ENCODE measurements at places on chromosomes 2 and 18. TPM values are rescaled to one million over a fixed set of nuclear protein-coding genes. Genes with fewer than 3 reads are reported as not detected.
A peak's percentile ranks its signal among the peaks of the same experiment; 100 is the strongest.

DNA sequence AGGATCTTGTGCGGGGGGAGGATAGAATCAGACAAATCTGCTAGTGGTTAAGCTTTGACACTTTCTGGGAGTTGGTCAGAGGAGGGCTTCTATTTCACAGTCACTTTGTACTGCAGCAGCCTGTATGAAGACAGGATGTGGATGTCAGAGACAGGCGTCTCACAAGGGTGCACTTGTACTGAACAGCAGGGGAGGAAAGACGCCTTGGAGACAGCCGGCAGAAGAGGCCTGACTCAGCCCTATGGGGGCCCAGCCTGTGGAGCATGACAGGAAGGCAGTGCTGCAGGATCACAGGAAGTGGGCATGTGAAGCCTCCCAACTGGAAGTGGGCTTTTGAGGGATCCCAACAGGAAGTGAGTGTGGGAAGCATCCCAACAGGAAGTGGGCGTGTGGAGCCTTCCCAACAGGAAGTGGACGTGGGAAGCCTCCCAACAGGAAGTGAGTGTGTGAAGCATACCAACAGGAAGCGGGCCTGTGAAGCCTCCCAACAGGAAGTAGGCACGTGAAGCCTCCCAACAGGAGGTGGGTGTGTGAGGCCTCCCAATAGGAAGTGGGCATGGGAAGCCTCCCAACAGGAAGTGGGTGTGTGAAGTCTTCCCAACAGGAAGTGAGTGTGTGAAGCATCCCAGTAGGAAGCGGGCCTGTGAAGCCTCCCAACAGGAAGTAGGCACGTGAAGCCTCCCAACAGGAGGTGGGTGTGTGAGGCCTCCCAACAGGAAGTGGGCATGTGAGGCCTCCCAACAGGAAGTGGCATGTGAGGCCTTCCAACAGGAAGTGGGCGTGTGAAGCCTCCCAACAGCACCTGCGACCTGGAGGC lies 212.3 kb downstream of the SNTG2 start:
- DNase-seq: peak; percentile 71
- H3K4me1 ChIP-seq: peaks cover 11% of the 10 kb centered on the region
- H3K27me3 ChIP-seq: no peaks in the 10 kb centered on the region

- peaks cover under 1% of the 10 kb centered on the region for H3K27me3 ChIP-seq
- no peak overlapping the region for H3K27ac ChIP-seq
- no peaks in the 10 kb centered on the region for H3K4me1 ChIP-seq
- H3K4me3 ChIP-seq: no peak overlapping the region
- no peaks in the 10 kb centered on the region for H3K36me3 ChIP-seq
These were observed 65.3 kb downstream of the C1D start for GRCh38 chr2:67997528-67997900.

- no peak overlapping the region for H3K4me3 ChIP-seq
- no peaks in the 10 kb centered on the region for H3K36me3 ChIP-seq
- H3K4me1 ChIP-seq: no peaks in the 10 kb centered on the region
- no peak for DNase-seq
These were observed 205.4 kb downstream of the PPP1R1C start for GRCh38 chr2:182191061-182191460.

Gene THSD7B
- not detected for total RNA-seq

Gene FBXO15
- total RNA-seq: 1.2 TPM

GRCh38 chr2:46338674-46339073 lies 41.5 kb downstream of the EPAS1 start:
- no peaks in the 10 kb centered on the region for H3K36me3 ChIP-seq
- H3K27ac ChIP-seq: no peak overlapping the region
- H3K27me3 ChIP-seq: peaks cover 30% of the 10 kb centered on the region
- DNase-seq: no peak
- H3K4me1 ChIP-seq: peaks cover 22% of the 10 kb centered on the region

Gene ACMSD
- not detected for total RNA-seq

Gene SLC11A1
- total RNA-seq: 0.19 TPM

- no peaks in the 10 kb centered on the region for H3K36me3 ChIP-seq
- no peaks in the 10 kb centered on the region for H3K27me3 ChIP-seq
- H3K4me3 ChIP-seq: no peak overlapping the region
- H3K27ac ChIP-seq: no peak overlapping the region
- no peaks in the 10 kb centered on the region for H3K4me1 ChIP-seq
- no peak for DNase-seq
These were observed 22.1 kb upstream of the TEX51 start for GRCh38 chr2:126876631-126877030.

- H3K27ac ChIP-seq: no peak overlapping the region
- no peaks in the 10 kb centered on the region for H3K36me3 ChIP-seq
- no peak overlapping the region for H3K4me3 ChIP-seq
- peaks cover 33% of the 10 kb centered on the region for H3K27me3 ChIP-seq
- peaks cover 7% of the 10 kb centered on the region for H3K4me1 ChIP-seq
These were observed 232.9 kb upstream of the ID2 start for GRCh38 chr2:8448824-8449556.

Gene HOXD10
- not detected for total RNA-seq

- H3K4me1 ChIP-seq: peaks cover 53% of the 10 kb centered on the region
- peak overlapping the region; percentile 96 for H3K27ac ChIP-seq
- peaks cover 5% of the 10 kb centered on the region for H3K36me3 ChIP-seq
- peak overlapping the region; percentile 82 for H3K4me3 ChIP-seq
- H3K27me3 ChIP-seq: no peaks in the 10 kb centered on the region
These were observed 12.4 kb upstream of the ANKRD44 start for GRCh38 chr2:197322724-197323720.

DNA sequence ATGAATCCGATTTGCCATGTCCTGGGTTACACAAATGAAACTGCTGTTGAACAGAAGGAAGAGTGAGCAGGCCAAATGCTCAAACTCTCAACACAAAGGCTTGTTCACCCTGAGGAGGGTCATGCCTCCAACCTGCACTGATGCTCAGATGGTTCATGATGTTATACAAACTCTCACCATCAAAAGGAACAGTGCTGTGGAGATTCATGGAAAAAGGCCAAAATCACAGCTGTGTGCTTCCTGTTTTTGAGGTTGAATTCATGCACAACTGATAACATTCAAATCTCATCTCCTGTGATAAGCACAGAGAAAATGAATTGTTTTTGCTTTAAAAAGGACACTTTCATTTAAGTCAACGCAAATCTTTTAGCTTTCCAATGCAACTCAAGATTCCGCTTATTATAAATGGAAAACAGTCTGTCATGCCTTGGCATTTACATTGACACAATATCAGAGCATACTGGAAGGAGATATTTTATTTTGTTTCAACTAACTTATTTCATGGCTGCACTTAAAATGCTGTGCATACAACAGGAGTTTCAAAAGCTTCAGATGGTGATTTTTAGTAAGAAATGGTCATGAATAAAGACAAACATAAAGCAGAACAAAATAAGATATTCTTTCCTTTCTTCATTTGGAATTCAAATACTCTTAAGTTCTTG lies 22.2 kb upstream of the TTN start:
- DNase-seq: no peak
- H3K27ac ChIP-seq: no peak overlapping the region
- H3K4me3 ChIP-seq: no peak overlapping the region
- H3K36me3 ChIP-seq: peaks cover 3% of the 10 kb centered on the region
- H3K27me3 ChIP-seq: no peaks in the 10 kb centered on the region

GRCh38 chr2:174153757-174154680 lies 94.3 kb downstream of the OLA1 start:
- DNase-seq: no peak
- no peaks in the 10 kb centered on the region for H3K27me3 ChIP-seq
- H3K4me3 ChIP-seq: no peak overlapping the region
- peaks cover 9% of the 10 kb centered on the region for H3K36me3 ChIP-seq

DNA sequence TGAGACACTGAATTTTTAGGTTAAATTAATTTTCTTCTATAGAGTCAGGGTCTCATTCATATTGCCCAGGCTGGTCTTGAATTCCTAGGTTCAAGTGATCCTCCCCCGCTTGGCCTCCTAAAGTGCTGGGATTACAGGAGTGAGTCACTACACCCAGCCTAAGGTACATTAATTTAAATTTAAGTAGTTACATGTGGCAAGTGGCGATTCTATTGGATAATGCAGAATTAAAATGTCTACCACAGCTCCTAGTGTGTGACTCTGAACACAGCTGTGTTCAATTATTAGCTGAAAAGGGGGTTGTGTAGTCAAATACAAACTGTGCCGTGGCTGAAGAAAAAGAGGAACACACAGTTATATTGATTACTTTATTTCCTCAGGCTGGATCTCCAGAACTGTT lies 2.2 kb upstream of the CAD start:
- H3K27me3 ChIP-seq: no peaks in the 10 kb centered on the region
- H3K36me3 ChIP-seq: peaks cover 55% of the 10 kb centered on the region
- DNase-seq: no peak

DNA sequence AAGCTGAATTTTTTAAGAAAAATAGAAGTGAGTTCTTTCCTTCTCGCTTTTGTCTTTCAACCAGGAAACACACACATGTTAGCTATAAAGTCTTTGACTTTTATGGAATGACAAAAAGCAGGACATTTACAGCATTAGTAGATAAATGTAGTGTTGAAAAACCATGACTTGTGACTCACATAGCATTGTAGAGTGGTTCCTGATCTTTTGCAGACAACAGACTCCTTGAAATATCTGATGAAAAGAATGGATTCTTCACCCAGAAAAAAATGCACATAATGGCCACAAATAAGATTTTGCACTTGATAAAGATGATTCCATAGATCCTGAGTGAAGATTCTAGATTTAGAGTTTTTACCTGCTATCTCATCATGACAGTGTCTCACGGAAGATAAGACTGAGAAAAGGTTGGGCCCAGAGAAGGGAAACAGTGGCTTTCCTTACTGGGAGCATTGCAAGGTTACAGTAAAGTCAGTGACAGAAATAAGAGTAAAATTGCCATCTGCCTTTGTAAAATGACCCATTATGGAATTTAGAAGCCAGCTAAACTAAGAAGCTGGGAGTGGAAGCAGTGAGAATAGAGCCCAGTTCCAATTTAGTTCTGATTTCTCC lies 14.0 kb downstream of the SMARCAL1 start:
- no peak overlapping the region for H3K27ac ChIP-seq
- DNase-seq: no peak
- peaks cover 73% of the 10 kb centered on the region for H3K36me3 ChIP-seq
- H3K4me3 ChIP-seq: no peak overlapping the region
- H3K4me1 ChIP-seq: peaks cover 3% of the 10 kb centered on the region

- H3K4me3 ChIP-seq: peak within 1 kb of the TSS; percentile 84
- peaks cover 16% of the 10 kb centered on the region for H3K4me1 ChIP-seq
- DNase-seq: peak; percentile 65
- H3K27ac ChIP-seq: peak within 1 kb of the TSS; percentile 14
- no peaks in the 10 kb centered on the region for H3K36me3 ChIP-seq
These were observed at the start of gene CACNB4 for GRCh38 chr2:152098496-152099366. TSS of gene CACNB4 (minus strand) at chr2:152099044.

- H3K27me3 ChIP-seq: peaks cover 4% of the 10 kb centered on the region
- no peak for DNase-seq
- H3K36me3 ChIP-seq: peaks cover 8% of the 10 kb centered on the region
- peak overlapping the region; percentile 95 for H3K4me3 ChIP-seq
- peaks cover 34% of the 10 kb centered on the region for H3K4me1 ChIP-seq
- no peak overlapping the region for H3K27ac ChIP-seq
These were observed 1.5 kb downstream of the EXOC6B start for GRCh38 chr2:72824224-72824842.

DNA sequence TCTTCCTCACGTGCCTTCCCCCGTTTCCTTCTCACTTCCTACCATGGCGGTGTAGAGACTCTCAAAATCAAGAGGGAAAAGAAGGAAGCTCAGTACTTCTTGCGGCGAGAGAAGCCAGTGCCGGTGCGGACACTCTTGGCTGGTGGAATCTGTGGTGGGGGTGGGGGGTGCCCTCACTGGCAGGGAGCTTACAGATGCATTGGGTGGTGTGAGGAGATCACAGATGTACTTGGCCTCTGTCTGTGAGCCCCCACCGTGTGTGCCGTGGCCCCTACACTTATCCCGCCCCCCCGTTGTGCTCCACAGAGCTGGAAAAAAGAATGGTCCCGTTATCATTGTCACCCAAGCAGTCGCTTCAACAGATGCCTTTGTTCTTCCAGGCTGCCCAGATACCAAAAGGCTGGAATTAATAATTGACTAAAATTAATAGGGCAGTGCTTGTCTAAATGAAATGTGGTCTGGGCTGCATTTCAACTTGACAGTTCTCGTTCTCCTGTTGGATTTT lies 79.8 kb downstream of the VAPA start:
- peaks cover under 1% of the 10 kb centered on the region for H3K27me3 ChIP-seq
- no peak overlapping the region for H3K4me3 ChIP-seq
- H3K4me1 ChIP-seq: no peaks in the 10 kb centered on the region
- no peak overlapping the region for H3K27ac ChIP-seq
- DNase-seq: no peak

Gene TUBB8B
- total RNA-seq: not detected

GRCh38 chr2:70240599-70240998 lies 7.8 kb downstream of the TIA1 start:
- peaks cover 31% of the 10 kb centered on the region for H3K36me3 ChIP-seq
- no peak overlapping the region for H3K4me3 ChIP-seq
- no peak overlapping the region for H3K27ac ChIP-seq

DNA sequence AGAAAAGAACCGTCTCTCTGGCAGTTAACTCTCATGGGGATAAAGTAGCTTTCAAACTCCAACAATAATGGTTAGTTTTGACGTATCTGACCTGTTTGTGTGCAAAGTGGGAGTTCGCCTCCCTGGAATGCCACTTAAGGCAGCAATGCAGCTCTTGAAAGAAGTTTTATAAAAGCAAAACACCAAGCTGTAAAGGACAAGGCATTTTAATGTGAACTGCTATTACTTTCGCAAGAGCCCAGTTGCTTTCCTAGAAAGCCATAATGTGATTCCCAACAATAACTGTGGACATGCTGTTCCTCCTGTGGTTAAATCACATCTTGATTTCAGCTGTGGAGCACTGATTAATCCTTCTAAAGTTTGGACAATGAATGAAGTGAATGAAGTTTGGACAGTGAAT lies 303.7 kb downstream of the PTPRM start:
- no peaks in the 10 kb centered on the region for H3K36me3 ChIP-seq
- DNase-seq: no peak
- H3K27me3 ChIP-seq: no peaks in the 10 kb centered on the region
- H3K27ac ChIP-seq: no peak overlapping the region
- H3K4me1 ChIP-seq: no peaks in the 10 kb centered on the region
- H3K4me3 ChIP-seq: no peak overlapping the region

Gene SERPINB10
- total RNA-seq: not detected

GRCh38 chr2:55621802-55622201 lies 4.4 kb upstream of the PPP4R3B start:
- no peak for DNase-seq
- no peaks in the 10 kb centered on the region for H3K27me3 ChIP-seq
- no peak overlapping the region for H3K27ac ChIP-seq
- H3K4me3 ChIP-seq: no peak overlapping the region

Gene NYAP2
- not detected for total RNA-seq

DNA sequence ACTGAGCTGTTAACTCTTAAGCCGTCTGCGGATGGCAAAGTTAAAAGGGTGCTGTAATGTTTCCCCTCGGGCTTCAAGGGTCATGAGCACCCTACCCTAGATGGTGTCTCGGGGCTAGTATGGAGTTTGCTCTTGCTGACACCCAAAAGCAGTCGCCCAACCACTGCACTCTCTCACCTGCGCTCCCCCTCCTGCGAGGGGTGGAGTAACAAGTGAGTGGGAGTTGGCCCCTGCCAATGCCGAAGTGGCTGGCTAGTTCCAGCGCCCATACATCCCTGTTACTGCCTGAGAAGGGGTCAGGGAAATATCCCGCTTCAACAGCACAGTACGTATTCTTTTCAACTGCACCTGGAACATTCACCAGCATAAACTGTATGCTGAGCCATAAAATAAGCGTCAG lies 47.5 kb downstream of the FAM117B start:
- H3K4me1 ChIP-seq: peaks cover 2% of the 10 kb centered on the region
- no peak overlapping the region for H3K27ac ChIP-seq

GRCh38 chr2:241035142-241035817 lies 36.9 kb downstream of the SNED1 start:
- H3K27me3 ChIP-seq: peaks cover 1% of the 10 kb centered on the region
- H3K4me1 ChIP-seq: peaks cover 11% of the 10 kb centered on the region
- DNase-seq: peak; percentile 61
- H3K4me3 ChIP-seq: peak overlapping the region; percentile 19
- H3K36me3 ChIP-seq: no peaks in the 10 kb centered on the region
- no peak overlapping the region for H3K27ac ChIP-seq

All from activated CD4-positive, alpha-beta T cell treated with anti-CD3 and anti-CD28 coated beads, Interleukin-2, amount 10 ng/mL, durations not matched to agents 24 days and 14 days (primary cell).